ENCODE measurements at places on chromosomes 2 and 18.

DNA sequence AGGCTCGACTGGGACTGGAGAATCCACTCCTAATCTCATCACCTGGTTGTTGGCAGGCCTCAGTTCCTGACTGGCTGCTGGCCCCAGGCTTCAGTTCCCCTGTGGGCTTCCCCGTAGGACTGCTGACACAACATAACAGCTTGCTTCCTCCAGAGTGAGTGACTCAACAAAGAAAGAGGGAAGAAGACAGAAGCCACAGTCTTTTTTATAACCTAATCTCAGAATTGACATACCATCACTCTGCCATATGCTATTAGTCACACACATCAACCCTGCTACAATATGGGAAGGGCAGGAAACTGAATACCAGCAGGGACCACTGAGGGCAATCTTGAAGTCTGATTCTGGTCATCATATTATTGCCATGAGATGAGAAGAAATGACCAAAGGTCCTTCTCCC is 76.8 kb upstream of the SLC14A2 start:
- DNase-seq = no peak

DNA sequence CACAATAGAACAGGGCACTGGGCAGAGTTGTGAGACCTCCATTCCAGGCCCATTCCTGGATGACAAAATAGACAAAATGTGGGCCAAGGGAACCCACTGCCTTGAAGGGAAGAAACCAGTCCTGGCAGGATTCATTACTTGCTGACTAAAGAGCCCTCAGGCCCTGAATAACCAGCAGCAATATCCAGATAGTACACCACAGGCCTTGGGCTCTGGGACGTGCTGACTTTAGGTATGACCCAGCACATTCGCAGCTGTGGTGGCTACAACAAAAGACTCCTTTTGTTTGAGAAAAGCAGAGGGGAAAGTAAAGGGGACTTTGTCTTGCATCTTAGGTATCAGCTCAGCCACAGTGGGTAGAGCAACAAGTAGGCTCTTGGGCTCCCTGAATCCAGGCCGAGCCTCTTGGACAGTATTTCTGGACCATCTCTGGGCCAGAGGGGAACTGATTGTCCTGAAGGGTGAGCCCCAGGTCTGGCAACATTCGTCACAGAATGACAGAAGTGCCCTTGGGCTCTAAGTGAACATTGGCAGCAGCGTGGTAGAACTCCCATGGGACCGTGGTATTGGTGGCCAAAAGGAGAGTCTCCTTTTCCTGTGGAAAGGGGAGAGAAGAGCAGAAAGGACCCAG is 89.9 kb upstream of the CD226 start:
- no peak for DNase-seq

GRCh38 chr2:229438430-229439159 is 167.5 kb upstream of the PID1 start:
- DNase-seq = no peak

GRCh38 chr2:55159037-55159651 is 72.9 kb downstream of the CLHC1 start:
- no peak for DNase-seq

DNA sequence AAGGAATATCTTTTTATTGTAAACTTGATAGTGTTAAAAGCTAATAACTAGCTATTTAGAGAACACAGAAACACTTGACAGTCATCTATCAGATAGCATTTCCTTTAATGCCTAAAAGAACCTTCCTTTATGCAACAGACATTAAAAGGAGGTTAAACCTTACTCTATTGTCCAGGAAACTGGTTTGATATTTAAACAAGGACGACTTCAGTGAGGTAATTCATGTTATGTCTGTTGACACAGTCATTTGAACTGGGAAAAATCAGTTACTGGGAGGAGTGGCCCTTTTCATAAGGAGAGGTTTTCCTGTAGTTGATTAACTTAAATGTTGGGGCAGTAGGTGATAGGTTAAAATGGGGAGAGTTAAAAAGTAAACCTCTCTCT is 6.7 kb downstream of the TGIF1 start:
- DNase-seq = no peak

GRCh38 chr18:63511285-63511684 is 30.9 kb upstream of the SERPINB12 start:
- no peak for DNase-seq

- no peak for DNase-seq
Observed at GRCh38 chr2:39265315-39265714, 21.5 kb upstream of the CDKL4 start.

DNA sequence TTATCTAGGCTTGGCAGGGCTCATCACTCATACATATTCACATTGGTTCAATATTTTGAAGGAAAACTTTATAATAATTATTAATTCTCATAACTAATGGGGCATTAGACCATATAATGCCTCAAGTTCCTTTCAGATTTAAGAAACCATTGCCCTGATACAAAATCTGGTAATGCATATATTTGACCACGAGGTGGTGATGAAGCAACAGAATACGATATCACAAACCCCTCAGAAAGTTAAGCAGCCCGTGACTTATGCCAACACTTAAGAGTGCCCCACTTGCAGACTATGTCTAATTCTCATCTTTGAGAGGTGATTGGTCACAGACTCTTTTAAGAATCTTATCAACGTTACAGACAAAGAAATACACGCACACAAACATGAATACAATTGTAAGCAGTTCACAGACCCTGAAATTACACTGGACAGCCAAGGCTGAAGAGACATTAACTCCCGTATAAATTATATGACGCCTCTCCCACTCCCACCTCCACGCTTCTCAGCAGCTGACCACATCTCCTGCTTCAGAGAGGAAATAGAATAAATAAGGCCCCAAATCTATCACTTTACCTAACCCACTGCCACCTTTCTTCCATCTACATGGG is 20.7 kb upstream of the DNAH6 start:
- DNase-seq = no peak

DNA sequence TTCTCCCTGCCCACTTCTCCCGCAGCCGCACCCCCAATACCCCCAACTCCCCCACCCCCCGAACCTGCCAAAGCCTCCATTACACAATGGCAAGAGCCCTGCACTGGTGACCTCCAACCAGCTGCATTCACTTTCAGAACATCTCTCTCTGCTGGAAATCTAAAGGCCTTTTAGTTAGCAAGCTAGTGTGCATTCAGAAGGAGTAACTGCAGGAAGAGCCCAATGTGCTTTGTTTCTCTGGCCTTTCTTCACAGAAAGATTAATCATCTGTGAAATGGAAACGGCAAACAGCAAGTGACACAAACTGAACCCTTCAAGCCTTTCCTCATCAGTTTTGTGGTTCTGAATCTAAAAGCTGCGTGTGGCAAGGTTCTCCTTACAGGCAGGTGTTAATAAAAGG is 124.2 kb downstream of the OLA1 start:
- DNase-seq = no peak

DNA sequence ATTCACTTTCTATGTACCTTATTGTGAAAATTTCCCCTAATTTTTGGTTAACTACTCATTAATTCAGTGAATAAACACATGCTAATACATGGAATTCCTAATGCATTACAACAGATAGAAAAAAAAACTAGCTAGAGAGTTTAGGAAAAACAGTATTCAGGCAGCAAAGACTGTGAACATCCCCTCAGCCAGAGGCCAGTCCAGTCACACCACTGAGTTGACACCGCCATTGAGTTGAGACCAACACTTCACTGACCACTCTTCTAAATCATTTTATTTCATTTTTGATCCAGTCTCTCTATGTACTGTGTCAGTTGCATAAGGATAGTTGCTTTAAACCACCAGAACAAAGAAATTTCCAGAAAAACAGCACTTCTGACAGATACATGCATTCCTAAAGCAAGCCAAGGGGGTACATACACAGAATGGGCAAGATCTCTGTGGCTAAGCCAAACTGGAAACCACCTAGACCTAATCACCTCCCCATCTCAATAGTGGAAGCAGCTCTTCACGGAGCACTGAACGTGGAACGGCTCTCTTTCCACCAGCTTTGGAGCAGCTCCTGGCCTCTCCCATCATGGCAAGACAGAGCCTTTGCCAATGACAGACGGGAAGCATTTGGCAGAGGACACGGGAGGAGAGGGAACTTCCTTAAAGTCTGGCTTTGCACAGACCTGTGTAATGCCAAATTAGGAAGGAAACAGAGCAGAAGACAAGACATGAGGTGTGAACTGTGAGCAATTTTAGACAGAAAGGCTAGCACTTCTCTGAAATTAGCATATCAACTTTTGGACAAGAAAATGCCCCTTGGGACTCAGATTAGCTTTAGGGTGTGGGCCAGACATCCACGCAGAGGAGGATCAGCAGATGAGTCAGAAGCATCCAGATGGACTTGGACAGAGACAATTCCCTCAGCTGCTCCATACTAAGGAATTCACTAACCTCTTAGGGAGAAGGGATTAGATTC is 36.4 kb downstream of the CACNB4 start:
- no peak for DNase-seq

GRCh38 chr18:76914314-76914713 is 92.0 kb downstream of the ZNF236 start:
- no peak for DNase-seq

GRCh38 chr18:26383454-26384270 is 157.4 kb downstream of the TAF4B start:
- no peak for DNase-seq

DNA sequence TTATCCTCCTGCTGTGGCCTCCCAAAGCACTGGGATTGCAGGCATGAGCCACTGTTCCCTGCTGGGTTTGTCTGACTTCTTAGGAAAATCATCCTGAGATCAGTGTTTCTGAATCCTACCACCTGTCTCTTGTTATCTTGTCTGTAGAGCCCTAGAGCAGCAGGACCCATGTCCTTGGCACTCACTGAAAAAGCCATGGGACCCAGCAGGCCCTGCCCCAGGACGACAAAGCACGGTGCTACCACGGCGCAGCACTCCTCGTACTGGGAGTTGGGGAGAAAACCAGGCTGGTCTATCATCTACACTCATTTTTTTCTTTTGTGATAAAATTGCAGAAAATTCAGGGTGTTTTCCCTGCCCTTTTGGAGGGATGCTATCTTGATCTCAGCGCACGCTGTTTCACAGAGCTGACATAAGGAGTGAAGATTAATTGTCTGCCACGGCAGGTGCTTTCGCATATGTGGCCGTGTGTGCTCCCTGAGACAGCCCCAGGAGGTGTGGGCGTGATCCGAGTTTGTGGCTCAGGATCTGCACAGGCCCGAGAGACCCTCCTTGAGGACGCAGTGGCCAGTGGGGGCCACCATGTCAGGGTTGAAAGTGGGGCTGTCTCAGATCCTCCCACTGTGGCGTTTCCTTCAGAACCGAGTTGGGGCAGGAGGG is 179.1 kb downstream of the LDLRAD4 start:
- DNase-seq = no peak

DNA sequence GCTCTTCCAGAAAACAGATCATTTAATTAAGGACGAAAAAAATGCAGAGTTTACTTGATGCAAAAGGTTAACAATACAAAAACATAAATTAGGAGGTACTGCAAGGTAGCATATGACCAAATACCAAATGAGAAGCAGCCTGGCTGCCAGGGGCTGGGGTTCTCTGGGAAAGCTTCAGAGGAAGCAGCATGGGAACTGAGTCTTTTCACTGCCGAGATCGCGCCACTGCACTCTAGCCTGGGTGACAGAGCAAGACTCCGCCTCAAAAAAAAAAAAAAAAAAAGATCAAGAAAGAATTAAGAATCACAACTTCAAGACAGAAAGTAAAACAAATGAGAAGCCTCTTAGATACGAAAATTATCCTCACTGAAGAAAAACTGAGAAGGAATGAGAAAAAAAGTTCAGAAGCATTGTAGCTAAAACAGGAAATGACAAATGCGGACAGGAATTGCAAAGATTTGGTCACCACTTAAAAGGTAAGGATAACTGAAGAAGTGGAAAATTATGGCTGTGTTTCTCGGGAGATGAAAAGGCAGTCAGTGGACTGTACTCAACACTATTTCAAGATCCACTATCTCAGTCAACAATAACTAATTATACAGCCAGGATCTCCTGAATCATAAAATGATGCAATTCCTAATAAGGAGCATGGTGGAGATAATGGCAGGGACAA is 4.3 kb downstream of the SEPTIN10 start:
- no peak for DNase-seq

DNA sequence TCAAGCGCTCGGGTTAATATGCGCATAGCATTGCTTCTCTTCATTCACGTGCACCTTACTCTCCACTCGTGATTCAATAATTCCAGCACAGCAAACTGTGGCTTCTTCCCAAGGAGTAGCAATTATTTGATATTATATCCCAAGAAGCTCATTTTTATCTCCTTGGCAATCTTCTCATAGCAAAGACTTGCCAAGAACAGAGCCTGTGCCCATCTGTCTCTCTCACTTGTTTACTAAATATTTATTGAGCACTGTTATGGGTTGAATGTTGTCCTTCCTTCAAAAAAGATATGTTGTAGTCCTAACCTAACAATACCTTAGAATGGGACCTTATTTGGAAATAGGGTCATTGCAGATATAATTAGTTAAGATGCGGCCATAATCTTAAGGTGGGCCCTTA is 233.7 kb downstream of the TFCP2L1 start:
- DNase-seq = no peak

GRCh38 chr2:155256803-155257202 is 558.3 kb downstream of the KCNJ3 start:
- no peak for DNase-seq

DNA sequence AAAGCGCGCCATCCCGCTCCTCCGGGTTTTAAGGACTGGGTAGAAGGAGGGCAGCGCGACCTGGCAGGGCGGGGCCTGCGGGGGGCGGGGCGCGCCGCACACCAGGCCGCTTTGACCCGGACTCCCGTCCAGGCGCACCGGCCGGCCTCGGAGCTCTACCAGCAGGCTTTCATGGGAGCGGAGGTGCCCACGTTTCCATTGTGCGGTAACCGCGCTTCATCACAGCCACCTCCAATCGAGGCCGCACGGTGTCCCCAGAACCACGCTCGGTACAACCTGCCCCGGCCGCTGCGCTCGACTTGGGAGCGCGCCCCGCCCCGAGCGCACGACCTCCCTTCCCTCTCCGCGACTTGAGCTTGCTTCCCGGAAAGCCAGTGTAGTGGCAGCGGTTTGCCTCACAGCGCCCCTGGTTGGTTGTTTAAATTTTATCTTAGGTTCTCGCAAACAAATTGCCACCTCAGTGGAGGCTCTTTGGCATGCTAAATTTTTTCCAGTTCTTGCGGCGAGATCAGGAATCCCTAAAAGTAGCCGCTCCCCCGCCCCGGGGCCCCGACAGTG is 280 bp upstream of the CYP1B1 start:
- DNase-seq = peak; percentile 86

- no peak for DNase-seq
Observed at GRCh38 chr2:227260041-227260440, 65.0 kb upstream of the MFF start.

- DNase-seq = no peak
Observed at GRCh38 chr2:78301166-78301789, 724.2 kb upstream of the REG3G start.

- no peak for DNase-seq
Observed at GRCh38 chr18:34921226-34921625, 120.0 kb upstream of the MAPRE2 start.

DNA sequence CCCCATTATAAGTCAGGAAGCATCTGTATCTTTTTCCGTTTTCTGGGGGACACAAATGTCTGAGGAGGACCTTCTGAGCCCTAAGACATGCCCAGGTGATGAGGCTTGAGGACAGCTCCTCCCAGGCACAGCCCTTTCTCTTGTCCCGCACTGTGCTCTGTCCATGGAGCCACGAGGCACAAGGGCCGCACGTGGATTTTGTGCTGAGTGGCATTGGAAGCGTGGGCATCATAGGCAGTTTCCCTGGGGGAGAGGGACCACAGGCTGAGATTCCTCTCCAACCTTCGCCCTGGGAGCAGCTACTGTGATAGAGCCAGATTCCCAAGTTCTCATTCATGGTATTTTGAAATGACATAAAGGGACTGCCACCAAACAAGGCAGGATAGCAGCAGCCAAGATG is 139.9 kb downstream of the SH3RF3 start:
- DNase-seq = no peak

GRCh38 chr2:8049176-8049575 is 632.7 kb upstream of the ID2 start:
- no peak for DNase-seq

Measured in 8988T (cell line).